ENCODE measurements at places on chromosomes 4 and X. TPM values are rescaled to one million over a fixed set of nuclear protein-coding genes. Genes with fewer than 3 reads are reported as not detected.

GRCh38 chrX:8879750-8880149 is 78.6 kb upstream of the FAM9A start:
- no peaks in the 10 kb centered on the region for H3K27me3 ChIP-seq
- DNase-seq: peak; percentile 22
- H3K4me1 ChIP-seq: no peaks in the 10 kb centered on the region
- H3K27ac ChIP-seq: no peak overlapping the region
- no peaks in the 10 kb centered on the region for H3K36me3 ChIP-seq

DNA sequence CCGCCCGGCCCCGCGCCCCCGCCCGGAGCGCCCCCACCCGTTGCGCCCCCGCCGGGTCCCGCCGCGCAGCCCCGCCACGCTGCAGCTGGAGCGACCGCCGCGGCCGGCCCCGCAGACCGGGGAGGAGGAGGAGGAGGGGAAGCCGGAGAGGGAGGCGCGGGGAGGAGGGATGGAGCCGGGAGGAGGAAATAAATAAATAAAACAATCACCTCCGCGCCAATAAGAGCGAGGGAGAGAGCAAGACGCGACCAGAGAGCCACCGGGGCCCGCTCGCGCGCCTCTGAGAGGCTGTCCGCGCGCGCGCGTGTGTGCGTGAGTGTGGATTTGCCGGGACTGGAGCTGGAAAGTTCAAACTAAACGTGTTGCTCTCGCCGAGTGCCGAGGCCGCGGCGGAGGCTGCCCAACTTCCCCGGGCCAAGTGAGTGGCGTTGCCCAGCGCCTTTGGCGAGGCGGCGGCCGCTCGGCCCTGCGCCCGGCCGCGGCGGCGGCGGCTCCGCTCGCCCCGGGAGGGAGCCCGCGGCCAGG is 2184.4 kb upstream of the TENM3 start:
- peak overlapping the region; percentile 61 for H3K4me3 ChIP-seq
- peak; percentile 29 for DNase-seq
- peaks cover 18% of the 10 kb centered on the region for H3K4me1 ChIP-seq
- no peak overlapping the region for H3K27ac ChIP-seq
- H3K27me3 ChIP-seq: no peaks in the 10 kb centered on the region
- no peaks in the 10 kb centered on the region for H3K36me3 ChIP-seq

PIR gene
- total RNA-seq: 0.22 TPM

DNA sequence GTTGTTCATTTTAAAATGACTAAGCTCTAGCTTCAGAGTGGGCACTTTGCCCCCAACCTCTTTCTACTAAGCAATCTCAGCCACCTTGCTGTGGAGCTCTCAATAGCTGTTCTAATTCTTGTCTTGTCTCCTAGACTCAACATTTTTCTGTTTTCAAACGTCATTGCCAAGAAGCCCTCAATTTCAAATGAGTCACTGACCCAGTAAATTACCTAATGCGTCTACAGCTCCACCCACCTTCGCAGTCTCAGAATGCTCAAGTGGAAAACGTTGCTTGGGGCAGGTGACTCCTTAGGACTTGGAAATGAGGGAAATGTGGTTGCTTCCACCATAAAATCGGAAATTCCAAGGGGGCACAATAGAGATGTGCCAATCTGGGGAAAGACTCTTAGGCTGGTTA is 59.0 kb downstream of the ING2 start:
- no peak overlapping the region for H3K27ac ChIP-seq
- H3K4me1 ChIP-seq: no peaks in the 10 kb centered on the region
- no peak for DNase-seq
- H3K4me3 ChIP-seq: no peak overlapping the region
- H3K27me3 ChIP-seq: no peaks in the 10 kb centered on the region

DNA sequence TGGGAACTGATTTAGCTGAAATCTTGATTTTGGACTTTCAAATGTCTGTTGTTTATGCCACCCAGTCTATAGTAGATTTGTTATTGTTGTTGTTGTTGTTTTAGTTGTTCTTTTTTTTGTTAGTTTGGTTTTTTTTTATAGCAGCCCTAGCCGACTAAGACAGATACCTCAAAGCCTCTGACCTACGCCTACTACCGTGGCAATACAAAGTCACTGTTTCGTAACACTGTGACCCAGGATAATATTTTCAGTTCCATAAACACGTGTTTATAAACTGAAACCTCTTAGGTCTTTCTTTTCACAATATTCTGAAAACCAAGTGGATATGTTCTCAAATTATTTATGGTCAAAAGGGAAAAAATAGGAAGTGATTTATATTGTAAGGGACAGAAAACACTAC is 32.8 kb downstream of the VCX2 start:
- no peak overlapping the region for H3K27ac ChIP-seq
- no peak overlapping the region for H3K4me3 ChIP-seq
- DNase-seq: no peak
- no peaks in the 10 kb centered on the region for H3K36me3 ChIP-seq
- no peaks in the 10 kb centered on the region for H3K27me3 ChIP-seq

- H3K4me3 ChIP-seq: no peak overlapping the region
- no peaks in the 10 kb centered on the region for H3K4me1 ChIP-seq
- no peak for DNase-seq
- no peaks in the 10 kb centered on the region for H3K36me3 ChIP-seq
Measured at GRCh38 chr4:85113706-85114105, 147.2 kb upstream of the WDFY3 start.

DNA sequence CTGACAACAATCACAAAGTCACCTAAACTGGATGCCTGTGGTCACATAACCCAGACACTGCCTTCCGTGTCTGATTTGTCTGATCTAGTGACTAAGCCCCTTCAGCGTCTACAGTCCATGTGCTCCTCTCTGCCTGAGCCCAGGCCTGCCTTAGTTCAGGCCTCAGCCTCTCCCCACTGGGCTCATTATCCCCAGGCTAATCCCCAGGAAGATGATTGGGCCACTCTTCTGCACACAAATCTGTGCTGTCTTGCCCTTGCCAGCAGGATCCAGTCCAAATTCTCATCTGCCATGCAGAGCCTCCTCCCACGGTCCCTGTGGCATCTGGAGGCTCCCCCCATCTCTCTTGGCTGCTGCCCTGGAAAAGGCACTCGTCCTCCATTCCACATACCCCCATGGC is 96.5 kb downstream of the SLC2A9 start:
- no peaks in the 10 kb centered on the region for H3K36me3 ChIP-seq
- no peak overlapping the region for H3K4me3 ChIP-seq
- no peak overlapping the region for H3K27ac ChIP-seq
- no peaks in the 10 kb centered on the region for H3K27me3 ChIP-seq
- no peak for DNase-seq
- no peaks in the 10 kb centered on the region for H3K4me1 ChIP-seq

DNA sequence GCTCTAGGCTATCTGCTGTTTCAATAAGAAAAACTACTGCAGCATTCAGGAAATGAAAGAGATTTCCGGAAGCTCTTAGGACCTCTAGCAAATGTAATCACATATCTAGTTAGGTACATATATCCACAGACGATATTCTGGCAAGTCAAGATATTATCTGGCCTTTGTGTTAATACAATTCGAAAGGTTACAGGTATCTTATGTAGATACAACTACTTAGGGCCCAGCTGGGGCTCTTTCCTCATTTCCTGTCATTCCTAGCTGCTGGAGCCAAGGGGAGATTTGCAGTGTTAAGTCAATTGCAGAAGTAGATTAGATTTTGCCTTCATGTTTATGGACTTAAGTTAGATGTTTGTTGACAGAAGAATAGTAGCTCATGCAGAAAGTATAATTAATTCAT is 299.5 kb downstream of the ARHGAP24 start:
- no peak for DNase-seq
- no peaks in the 10 kb centered on the region for H3K27me3 ChIP-seq
- no peaks in the 10 kb centered on the region for H3K36me3 ChIP-seq
- H3K4me1 ChIP-seq: peaks cover 20% of the 10 kb centered on the region
- no peak overlapping the region for H3K4me3 ChIP-seq

DNA sequence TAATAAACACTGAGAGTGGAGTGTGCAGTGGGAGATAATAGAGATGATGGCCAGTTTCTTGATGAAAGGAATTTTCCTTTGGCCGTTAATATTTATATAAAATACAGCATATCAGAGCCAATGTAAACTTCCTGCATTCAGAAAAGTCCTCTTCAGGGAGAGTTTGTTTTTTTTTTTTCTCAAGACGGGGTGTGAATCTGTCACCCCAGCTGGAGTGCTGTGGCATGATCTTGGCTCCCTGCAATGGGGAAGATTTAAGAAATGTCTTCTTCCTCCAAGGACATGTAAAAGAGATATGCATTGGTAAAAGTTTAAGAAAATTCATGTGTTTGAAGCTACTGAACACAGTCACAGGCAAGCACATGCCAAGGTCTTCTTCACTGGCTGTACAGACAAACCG is 25.4 kb upstream of the TBC1D9 start:
- no peak overlapping the region for H3K27ac ChIP-seq
- no peak for DNase-seq
- H3K4me1 ChIP-seq: peaks cover 6% of the 10 kb centered on the region
- H3K4me3 ChIP-seq: no peak overlapping the region

TECRL gene
- total RNA-seq: not detected

GRCh38 chr4:88567591-88567990 is 24.7 kb upstream of the HERC3 start:
- no peaks in the 10 kb centered on the region for H3K36me3 ChIP-seq
- no peak overlapping the region for H3K27ac ChIP-seq
- no peaks in the 10 kb centered on the region for H3K4me1 ChIP-seq
- no peak for DNase-seq
- no peak overlapping the region for H3K4me3 ChIP-seq
- H3K27me3 ChIP-seq: no peaks in the 10 kb centered on the region

CT83 gene
- not detected for total RNA-seq

DNA sequence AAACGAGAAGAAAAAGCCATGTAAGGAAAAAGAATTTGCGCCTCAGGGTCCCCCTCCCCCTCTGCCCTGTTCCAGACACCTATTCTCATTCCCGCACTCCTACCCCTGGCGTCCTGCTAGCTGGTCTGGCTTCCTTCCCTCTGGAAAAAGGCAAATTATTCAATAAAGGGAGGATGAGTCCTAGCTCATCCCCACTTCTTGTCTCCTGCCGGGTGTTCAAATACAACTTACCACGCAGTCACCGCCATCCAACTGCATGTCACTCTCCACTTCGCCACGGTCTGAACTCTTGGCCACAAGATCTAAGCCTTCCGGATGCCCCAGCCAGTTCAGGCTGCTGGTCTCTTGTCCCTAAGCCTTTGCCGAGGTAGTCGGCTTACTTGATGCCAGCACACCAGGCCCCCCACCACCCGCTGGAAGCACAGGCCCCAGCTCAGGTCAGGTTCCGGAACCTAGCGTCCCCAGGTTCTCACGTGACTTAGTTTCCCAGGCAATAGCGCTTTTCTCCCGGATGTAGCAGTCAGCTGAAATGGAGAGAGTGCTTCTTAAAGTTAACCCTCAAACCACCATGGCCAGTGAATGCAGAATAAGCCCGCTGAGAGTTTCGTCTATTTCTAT is 209.6 kb upstream of the SPIN4 start:
- no peaks in the 10 kb centered on the region for H3K36me3 ChIP-seq
- H3K4me1 ChIP-seq: peaks cover 6% of the 10 kb centered on the region
- peak overlapping the region; percentile 75 for H3K27ac ChIP-seq
- H3K27me3 ChIP-seq: no peaks in the 10 kb centered on the region

CTAG1A gene
- total RNA-seq: not detected

- peak overlapping the region; percentile 70 for H3K4me3 ChIP-seq
- H3K27ac ChIP-seq: no peak overlapping the region
- peaks cover 63% of the 10 kb centered on the region for H3K4me1 ChIP-seq
- DNase-seq: no peak
- H3K27me3 ChIP-seq: no peaks in the 10 kb centered on the region
Measured at GRCh38 chr4:15779809-15780208, 1.7 kb downstream of the CD38 start.

- peaks cover 27% of the 10 kb centered on the region for H3K4me1 ChIP-seq
- H3K27me3 ChIP-seq: no peaks in the 10 kb centered on the region
- no peak for DNase-seq
- H3K36me3 ChIP-seq: no peaks in the 10 kb centered on the region
- no peak overlapping the region for H3K4me3 ChIP-seq
Measured at GRCh38 chrX:66042307-66043077, 2.6 kb upstream of the VSIG4 start.

- no peaks in the 10 kb centered on the region for H3K4me1 ChIP-seq
- no peak for DNase-seq
- no peak overlapping the region for H3K4me3 ChIP-seq
Measured at GRCh38 chr4:150237110-150237872, 159.0 kb downstream of the DCLK2 start.

OTC gene
- total RNA-seq: not detected

ITIH6 gene
- total RNA-seq: not detected

DNA sequence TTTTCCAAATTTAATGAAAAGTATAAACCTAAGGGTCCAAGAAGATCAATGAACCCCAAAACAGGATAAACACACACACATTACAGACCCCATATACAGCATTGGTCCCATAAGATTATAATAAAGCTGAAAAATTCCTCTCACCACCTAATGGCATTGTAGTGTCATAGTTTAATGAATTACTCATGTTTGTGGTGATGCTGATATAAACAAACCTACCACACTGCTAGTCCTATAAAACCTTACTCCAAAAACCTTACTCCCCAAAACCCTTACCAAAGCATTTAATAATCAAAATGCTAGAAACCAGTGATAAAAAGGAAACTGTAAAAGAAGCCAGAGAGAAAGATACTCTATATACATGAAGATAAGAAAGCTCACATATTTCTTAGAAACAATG is 148.1 kb upstream of the SH3RF1 start:
- H3K4me3 ChIP-seq: no peak overlapping the region
- no peaks in the 10 kb centered on the region for H3K27me3 ChIP-seq
- DNase-seq: no peak
- H3K4me1 ChIP-seq: no peaks in the 10 kb centered on the region

DNA sequence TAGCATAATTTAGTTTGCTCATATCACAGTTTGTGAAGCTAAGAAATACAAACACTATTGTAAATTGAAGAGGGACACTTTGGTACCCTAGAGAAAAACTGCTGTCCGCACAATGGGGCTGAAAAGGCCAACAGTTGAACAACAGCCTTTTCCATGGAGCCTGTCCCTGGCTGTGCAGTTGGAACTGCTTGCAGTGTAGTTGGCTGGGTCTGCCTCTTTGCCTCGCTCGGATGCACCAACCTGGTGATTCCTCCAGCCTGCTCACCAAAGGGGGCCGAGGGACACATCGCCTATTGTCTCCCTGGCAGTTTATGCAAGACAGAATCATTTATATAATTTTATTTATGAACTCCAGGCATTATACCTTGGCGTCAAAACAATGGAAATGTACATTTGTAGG is 16.5 kb upstream of the GALNT7 start:
- no peaks in the 10 kb centered on the region for H3K27me3 ChIP-seq
- no peak for DNase-seq
- no peaks in the 10 kb centered on the region for H3K4me1 ChIP-seq
- no peaks in the 10 kb centered on the region for H3K36me3 ChIP-seq
- H3K4me3 ChIP-seq: no peak overlapping the region

DNA sequence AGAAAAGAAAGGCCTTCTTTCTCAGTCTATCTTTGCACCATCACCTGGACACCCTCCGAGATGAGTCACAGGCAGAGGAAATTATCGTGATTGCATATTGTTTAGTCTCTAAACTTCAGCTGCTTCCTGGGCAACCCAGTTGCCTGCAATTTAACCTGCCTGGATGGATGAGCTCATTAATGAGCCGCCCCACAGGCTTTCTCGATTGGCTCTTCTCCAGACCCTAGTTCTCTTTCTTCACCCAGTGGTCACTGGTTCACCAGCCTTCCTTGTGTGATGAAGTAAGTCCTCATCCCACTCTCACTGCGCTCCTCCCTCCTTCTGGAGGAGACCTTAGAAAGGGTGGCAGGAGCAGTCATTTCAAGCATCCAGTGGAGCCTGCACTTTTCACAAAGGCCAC is 94.4 kb downstream of the SOWAHB start:
- H3K4me3 ChIP-seq: no peak overlapping the region
- no peak overlapping the region for H3K27ac ChIP-seq
- H3K36me3 ChIP-seq: no peaks in the 10 kb centered on the region

Data from B cell (primary cell).